ELR (cell line): ENCODE measurements at places on chromosomes 2 and 18.

GRCh38 chr2:105376010-105376409 is 22.8 kb downstream of the FHL2 start:
- no peak for DNase-seq

GRCh38 chr2:233800208-233800607 is 22.1 kb downstream of the MROH2A start:
- no peak for DNase-seq

DNA sequence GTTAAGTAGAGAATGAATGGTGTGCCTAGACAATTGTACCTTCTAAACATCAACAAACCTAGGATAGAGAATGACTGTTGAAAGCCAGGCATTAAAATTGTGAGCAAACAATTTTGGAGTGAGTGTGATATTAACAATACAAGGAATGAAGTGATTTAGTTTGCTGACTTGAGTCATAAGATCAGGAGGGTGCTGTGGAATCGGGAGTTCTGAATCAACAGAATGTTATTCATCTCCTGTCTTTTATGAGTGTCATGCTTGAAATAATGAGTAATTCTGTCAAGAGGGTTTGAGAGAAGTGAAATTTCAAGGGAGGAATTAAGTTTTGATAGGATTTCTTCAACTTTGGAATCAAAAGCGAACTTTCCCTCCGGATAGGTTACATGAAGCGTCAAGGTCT is 214.4 kb upstream of the DSEL start:
- peak; percentile 93 for DNase-seq

GRCh38 chr2:241507430-241508239 is 749 bp downstream of the STK25 start:
- peak; percentile 75 for DNase-seq

- peak; percentile 84 for DNase-seq
Measured at GRCh38 chr18:23311351-23312121, 141.6 kb upstream of the RIOK3 start.

GRCh38 chr18:78113940-78114251 is 864.2 kb downstream of the GALR1 start:
- DNase-seq: no peak

- no peak for DNase-seq
Measured at GRCh38 chr2:174772472-174772801, 8.2 kb upstream of the CHRNA1 start.

- no peak for DNase-seq
Measured at GRCh38 chr2:188345020-188345419, 53.3 kb downstream of the GULP1 start.

DNA sequence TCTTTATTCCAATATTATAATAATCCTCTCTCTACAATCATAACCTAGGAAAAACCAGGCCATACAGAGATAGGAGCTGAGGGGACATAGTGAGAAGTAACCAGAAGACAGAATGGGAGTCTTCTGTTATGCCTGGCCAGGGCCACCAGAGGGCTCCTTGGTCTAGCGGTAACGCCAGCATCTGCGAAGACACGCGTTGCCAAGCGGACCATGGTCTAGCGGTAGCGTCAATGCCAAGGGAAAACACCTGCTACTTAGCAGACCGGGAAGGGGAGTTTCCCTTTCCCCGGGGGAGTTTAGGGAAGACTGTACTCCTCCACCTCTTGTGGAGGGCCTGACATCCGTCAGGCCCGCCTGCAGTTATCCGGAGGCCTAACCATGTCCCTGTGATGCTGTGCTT is 36.6 kb downstream of the ARL6IP6 start:
- no peak for DNase-seq

- DNase-seq: no peak
Measured at GRCh38 chr18:65411061-65411460, 339.8 kb upstream of the CDH7 start.

GRCh38 chr2:207235621-207236020 is 69.9 kb upstream of the KLF7 start:
- DNase-seq: no peak

- peak; percentile 1 for DNase-seq
Measured at GRCh38 chr2:198471291-198471690, 666.9 kb downstream of the PLCL1 start.

DNA sequence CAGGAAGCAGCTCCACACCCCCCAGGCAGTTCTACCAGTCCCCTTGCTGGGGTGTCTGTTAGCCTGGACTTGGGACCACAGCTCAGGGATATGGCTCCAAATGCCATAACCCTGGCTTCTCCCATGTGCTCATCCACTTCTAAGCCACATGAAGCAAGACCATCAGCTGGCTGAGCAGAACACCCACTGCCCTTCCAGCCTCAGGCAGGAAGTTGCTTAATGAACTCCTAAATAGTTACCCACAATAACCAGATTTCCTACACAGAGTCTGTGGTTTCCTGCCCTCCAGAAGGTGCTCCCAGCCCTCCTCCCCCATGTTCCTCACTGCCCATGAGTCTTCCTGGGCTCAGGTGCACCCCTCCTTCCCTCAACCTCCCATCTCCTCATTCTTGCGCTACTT is 98.3 kb upstream of the EPC2 start:
- no peak for DNase-seq

DNA sequence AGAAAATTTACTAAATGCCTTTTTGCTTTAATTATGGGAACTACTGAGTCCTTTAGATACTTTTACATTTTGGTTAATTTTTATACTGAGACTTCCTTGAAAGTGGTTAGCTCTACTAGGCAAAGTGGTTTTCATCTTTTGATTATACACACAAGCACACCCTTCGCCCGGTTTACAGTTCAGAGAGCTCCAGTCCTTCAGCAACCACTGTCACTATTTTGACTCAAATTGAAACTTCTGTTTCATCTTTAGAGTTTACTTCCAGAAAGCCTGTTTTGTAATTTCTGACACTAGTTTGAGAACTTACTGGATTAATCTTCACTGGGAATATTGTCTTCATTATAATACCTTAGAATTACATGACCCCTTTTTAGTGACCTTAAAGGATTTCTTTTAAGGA is 140.3 kb upstream of the FOSL2 start:
- DNase-seq: no peak

DNA sequence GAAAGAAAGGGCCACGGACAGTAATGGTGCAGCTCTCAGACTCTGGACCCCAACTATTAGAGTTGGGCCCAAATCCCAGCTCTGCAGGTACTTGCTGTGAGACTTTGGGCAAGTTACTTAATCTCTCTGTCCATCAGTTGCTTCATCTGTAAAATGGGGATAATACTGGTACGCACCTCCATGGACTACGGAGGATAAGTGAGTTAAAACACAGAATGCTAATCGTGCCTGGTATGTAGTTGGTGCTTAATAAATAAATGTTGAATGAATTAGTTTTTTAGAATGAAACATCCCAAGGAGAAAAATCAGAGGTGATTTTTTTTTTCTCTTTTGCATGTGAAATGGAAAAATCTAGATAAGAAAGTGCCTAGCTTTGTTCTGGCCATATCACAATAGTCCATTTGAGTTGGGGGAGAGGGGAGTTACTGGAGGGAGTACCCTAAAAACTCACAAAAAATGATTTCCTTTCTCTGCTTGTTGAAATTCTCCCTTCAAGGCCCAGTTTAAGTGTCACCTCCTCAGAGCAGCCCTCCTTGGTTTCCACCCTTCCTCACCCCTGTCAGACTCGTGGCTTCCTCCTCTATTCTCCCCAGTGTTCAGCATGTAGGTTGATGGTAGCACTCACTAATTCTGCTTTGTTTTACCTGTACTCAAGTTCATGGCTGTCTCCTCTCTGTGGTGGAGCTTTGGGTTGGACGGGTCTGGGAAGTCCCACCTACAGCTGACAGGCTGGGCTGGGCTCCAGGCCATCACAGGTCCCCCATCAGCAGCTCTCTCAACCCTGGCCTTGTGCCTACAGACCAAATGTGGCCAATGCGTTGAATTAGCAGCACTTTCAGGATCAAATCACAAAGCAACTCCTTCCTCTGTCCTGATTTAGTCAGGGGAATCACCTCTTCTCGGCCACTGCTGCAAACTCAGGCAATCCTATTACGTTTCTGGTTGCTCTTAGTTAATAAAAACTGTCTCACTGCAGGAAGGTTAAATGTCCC is 92.8 kb upstream of the TAF1B start:
- DNase-seq: no peak

GRCh38 chr2:22701561-22702160 is 683.3 kb upstream of the KLHL29 start:
- no peak for DNase-seq

DNA sequence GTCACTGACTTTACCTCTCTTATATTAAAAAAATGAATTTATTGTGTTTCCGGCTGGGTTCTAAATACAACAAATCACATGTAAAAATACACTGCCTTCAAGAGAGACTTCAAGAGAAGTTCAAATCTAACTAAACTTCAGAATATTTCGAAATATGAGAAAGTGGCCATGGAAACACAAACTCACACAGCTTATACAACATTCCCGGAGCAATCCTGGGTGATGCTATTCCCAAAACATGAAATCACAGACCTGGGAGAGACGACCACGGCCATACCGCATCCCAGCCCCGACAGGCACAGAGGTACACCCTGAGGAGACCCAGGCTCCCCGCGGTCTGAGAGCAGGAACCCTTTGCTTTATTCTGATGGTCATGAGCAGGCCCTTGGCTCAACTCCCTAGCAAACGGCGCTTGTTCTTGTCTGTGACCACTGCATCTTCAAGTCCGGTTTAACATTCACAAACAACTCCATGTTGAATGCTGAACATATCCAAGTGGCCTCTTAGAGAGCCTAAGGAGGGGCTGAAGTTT is 185.4 kb upstream of the REV1 start:
- DNase-seq: no peak

- DNase-seq: peak; percentile 55
Measured at GRCh38 chr2:182767578-182767977, 51.5 kb downstream of the DNAJC10 start.

DNA sequence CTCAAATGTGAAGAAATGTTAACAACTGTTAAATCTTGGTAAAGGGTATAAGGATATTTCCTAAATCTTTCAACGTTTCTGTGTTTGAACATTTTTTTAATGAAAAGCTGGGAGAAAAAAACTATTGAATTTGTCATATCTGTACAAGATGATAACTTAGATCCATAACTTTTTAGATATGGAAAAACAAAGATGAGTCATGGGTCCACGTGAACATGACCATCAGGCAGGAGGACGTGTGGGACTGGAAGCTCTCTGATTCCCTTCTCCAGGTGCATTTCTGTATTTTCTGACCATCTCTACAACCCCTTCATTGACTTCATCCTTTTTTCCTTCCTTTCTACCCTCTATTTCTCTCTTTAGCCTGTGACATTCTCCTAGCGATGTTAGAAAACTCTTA is 141.6 kb downstream of the DHRS9 start:
- DNase-seq: no peak

DNA sequence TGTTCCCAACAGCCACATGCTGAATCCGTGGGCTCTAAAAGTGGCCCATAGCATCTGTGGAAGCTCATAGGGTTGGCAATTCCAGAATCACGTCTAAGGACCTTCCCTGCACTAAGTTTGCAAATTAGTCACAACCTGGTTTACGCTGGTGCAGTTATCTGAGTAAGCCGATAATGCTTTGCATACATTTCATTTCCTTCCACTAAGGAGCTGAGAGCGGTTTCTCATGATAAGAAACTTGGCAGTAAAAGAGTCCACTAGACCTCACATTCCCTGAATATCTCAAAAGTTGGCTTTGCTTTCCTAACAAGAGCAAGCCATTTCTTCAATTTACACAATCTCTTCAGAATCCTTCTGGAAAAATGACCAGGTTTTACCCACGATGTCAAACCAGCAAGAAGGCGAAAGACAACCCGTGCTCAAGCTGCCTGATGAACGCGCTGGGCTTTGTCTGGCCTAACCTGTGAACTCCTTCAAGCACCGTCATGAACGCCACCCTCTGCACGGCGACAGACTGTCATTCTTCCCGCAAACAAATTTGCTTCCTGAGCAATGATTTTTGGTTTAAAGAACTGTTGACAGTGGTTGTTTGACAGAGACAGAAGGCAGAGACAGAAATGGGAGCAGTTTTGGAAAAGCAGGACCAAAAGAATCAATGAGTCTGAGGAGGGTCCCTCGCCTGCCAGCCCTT is 73.0 kb upstream of the COPS8 start:
- no peak for DNase-seq

- peak; percentile 62 for DNase-seq
Measured at GRCh38 chr18:55501982-55502710, 85.8 kb downstream of the TCF4 start.

DNA sequence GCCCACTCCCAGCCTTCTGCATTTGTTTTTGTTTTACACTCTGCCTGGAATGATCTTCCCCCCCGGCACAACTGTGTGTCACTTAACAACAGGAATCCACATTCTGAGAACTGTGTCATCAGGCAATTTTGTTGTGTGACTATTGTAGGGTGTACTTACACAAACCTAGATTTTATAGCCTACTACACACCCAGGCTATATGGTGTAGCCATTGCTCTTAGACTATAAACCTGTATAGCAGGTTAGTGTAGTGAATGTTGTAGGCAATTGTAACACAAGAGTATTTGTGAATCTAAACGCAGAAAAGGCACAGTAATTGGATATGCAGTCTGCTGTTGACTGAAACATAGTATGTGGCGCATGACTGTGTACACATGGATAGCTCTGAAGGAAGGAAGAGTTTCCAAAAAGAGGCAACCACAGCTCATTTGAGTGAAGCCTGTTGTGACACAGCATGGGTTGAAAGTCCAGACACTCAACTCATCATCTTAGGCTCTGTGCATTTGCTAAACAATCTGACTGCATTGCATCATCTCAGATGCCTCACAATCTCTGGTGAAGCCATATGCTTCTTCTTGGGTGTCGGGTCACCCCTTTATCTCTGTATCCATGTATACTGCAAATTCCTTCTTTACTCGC is 506.6 kb upstream of the SPHKAP start:
- DNase-seq: peak; percentile 41

DNA sequence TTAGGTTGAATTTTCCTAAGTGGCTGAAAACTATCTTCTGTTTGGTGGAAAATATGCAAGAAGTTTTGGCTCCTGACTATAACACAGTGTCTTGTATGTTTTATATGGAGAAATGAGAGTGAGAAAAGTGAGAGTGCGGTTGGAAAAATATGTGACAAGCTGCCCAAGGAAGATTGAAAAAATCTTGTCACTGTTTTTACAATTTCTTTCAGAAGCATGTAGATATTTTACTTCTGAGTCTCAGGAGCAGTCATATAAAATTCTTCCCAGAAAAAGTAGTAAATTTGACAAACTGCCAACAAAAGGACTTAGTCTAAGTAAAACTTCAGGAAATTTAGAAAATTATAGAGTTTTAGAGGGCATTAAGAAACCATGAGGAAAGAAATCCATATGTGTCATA is 19.4 kb upstream of the RMND5A start:
- no peak for DNase-seq

DNA sequence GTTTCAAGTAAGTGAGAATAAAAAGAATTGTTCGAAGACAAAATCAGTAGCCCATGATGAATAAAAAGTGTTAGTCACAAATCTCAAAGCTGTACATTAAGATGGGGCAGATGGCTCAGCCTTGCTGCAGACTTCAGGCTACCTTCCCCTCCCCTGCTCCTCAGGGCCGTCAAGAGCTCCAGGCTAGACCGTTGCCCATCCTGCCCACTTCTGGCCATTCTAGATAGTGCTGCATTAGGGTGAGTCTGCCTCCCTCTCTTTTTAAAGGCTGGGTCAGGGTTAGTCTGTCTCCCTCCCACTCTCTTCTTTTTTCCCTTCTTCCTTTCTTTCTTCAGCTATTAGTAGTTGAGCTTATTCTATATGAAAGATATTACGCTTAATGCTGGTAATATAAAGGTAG is 86.0 kb downstream of the MAPRE2 start:
- peak; percentile 35 for DNase-seq

GRCh38 chr2:85254540-85255300 is 73.1 kb downstream of the TGOLN2 start:
- no peak for DNase-seq
